ENCODE measurements at places on chromosomes 5 and 9. TPM values are rescaled to one million over a fixed set of nuclear protein-coding genes. Genes with fewer than 3 reads are reported as not detected.

MRPL41 gene
- 61.1 TPM for total RNA-seq

MARCOL gene
- not detected for total RNA-seq

SQSTM1 gene
- 365 TPM for total RNA-seq

C6 gene
- total RNA-seq = 6.1 TPM

GRCh38 chr9:3863111-3863528 is 337.3 kb upstream of the RFX3 start:
- no peak for DNase-seq

All from sciatic nerve (tissue), 2 donors.